GM13977 (cell line): ENCODE measurements at places on chromosomes 7 and 10.

DNA sequence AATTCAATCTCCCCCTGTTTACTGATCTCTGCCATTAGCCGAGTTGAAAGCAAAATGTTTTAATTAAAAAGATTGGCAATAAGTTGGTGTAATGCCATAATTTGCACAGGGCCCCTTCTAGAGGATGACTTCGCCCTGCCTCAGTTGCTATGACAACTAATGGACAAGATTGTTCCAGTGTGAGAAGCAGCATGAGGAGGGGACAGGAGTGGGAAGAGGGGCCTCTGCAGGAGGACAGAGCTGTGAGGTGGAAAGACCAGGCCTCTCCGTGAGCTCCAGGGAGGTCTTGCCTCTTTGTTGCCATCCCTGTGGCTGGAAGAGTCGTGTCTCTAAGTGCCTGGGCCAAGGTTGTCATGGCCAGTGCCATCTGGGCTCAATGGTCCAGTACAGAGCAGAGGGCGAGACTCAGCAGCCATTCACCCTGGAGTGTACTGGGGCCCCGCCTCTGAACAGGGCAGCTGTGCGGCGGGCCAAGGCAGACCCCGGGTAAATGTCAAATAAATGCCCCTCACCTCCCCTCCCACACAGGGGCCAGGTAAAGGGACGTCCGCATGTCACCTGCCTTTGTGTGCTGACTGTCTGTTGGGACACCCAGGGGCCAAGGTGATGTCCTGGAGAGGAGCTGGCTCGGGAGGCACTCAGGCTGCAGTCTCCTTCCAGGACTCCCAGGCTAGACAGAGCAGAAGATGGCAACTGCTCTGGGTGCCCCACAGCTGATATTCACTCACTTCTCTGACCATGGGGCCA lies 97.0 kb upstream of the RET start:
- DNase-seq = no peak

- DNase-seq = no peak
These were observed 383.2 kb upstream of the ZMIZ1 start for GRCh38 chr10:78685466-78686103.

DNA sequence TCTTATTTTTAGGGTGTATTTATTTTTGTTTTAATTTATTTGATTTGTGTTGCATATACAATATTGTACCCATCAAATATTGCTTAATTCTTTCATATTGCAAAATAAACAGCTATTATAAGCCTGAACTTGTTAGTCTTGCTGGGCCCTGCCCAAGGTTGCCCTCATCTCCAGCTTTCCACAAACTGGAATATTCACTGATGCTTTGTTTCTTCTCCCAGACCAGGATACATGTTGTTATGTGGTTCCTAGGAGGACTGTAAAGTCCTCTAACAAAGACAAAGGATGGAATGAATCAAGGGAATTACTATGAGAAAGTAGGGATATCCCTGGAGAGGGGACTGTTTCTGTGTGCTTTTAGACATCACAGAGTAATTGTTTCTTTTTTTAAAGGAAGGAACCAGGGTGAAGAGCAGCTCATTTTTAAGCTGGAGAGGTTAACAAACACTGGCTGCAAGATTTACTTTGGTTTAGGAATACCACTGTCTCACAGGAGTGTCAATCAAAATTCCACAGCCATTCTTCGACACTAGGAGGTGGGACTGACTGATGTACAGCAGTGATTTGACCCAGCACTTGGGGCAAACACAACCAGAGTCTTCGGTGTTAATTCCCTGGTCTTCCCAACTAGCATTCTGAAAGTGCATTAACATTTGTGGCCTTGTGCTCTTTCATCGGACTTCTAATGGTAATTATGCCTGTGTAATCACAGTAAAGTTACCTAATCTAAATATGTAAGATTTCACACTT lies 14.8 kb upstream of the CD36 start:
- no peak for DNase-seq

DNA sequence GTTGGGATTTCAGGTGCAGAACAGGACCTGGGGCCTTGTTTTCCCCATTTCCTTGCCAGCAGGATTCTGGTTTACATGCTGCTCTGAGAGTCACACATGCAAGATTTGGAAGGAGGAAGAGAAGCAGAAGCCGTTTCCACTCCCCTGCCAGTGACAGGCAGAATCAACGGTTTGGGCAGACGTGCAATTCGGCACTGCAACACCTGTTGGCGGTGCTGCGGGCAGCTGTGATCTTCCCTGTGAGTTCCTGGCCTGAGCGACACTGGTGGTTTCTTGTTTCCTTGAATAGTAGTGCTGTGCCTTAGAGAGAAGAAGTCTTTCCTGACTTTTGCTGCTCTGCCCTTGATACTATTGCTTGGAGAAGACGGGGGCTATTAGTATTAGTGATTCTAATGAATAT lies 1126.2 kb downstream of the TYW1 start:
- DNase-seq = no peak

DNA sequence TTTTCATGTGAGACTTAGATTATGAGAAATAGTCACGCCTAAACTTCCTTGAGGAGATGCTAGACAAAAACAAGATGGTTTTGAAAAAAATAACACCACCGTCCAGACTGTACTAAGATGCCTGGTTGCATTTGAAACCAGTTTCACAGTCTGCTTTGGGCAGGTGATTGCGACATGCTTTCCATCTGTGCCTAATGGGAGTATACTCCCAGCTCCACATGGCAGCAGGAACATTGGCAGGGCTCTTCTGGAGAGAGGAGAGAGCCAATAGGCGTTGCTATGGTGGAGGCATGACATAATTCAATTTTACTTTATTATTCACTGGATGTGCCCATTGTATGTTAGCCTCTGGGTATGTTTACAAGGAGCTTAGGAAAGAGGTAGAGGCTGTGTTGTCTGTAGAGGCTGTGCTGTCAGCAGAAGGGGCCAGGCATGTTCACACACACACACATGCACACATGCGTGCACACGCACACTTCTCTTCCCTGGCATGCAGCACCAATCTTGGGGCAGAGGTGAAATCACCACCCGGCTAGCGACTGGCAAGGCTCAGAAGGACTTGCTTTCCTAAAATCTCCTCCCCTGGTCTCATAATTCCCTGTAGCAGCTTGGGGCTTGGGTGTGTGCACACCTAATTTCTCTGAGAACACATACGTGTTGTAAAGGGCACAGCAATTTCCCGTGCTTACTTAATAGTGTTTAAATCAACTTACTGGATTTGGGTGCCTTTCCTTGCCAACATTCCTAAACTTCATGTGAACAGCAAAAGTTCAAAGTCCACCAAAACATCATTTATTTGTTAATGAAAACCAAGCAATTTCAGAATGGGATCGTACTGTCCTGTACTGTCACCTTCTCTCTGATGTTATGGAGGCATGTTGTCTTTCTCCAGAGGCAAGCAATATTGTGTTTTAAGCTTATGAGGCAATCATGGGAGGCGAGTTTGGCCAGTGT lies 162.1 kb downstream of the TCF7L2 start:
- DNase-seq = no peak

GRCh38 chr10:74453169-74453568 lies 302.1 kb downstream of the ADK start:
- no peak for DNase-seq

DNA sequence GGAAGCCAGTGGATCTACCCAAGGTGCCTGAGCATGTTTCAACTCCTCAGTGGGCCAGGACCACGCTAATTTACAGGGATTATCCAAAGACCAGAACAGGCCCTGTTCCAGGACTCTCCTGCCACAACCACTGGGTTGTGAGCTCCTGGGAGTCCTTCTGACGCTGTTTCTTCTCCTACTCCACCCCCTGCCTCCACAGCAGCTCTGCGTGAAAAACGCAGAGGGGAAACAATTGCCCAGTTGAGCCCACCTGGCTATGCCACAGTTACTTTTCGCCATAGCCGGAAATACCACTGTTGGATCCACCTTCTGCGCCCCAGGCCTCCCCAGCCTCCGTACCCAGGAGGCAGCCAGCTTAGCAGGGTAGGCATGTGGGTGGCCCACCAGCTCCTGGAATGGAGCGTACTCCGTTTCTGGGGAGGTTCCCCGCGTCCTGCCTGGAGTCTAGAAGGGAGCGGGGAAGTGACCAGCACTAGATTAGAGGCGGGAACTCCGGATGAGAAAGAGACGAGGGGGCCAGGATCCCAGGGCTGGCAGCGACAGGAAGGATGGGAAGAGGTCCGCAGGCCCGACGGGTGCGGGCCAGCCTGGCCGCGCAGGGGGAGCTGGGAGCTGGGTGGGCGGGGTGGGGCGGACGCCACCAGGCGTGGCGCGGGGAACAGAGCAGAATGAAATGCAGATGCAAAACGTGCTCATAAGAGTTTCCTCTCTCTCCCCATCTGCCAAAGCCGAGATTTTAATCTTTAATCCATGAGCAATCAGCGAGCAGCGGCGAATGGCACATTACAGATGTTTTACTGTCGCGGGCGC lies 32.1 kb upstream of the PAX2 start:
- DNase-seq = no peak

- no peak for DNase-seq
These were observed 410.8 kb upstream of the PRKCQ start for GRCh38 chr10:6990891-6991290.

DNA sequence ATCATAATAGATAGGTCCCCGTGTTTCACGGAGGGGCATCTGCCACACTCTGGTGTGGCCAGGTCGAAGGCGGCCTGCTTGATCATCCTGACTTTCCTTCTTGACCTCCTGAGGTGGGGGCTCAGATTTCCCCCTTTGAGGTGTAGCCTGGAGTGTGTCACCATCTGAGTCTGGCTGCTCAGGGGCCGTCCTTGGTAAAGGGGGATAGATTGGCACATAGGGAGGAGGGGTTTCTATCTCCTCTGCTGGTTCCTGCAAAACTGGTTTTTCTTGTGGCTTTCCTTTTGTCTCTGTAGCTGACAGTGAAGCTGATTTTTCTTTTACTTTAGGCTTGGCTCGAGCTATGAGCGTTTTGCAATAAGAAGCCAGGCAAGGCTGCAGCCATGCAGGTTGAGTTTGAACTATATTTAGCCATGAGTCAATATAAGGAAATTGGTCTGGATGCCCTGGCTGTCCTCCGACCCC lies 7.1 kb upstream of the ZNF117 start:
- no peak for DNase-seq

DNA sequence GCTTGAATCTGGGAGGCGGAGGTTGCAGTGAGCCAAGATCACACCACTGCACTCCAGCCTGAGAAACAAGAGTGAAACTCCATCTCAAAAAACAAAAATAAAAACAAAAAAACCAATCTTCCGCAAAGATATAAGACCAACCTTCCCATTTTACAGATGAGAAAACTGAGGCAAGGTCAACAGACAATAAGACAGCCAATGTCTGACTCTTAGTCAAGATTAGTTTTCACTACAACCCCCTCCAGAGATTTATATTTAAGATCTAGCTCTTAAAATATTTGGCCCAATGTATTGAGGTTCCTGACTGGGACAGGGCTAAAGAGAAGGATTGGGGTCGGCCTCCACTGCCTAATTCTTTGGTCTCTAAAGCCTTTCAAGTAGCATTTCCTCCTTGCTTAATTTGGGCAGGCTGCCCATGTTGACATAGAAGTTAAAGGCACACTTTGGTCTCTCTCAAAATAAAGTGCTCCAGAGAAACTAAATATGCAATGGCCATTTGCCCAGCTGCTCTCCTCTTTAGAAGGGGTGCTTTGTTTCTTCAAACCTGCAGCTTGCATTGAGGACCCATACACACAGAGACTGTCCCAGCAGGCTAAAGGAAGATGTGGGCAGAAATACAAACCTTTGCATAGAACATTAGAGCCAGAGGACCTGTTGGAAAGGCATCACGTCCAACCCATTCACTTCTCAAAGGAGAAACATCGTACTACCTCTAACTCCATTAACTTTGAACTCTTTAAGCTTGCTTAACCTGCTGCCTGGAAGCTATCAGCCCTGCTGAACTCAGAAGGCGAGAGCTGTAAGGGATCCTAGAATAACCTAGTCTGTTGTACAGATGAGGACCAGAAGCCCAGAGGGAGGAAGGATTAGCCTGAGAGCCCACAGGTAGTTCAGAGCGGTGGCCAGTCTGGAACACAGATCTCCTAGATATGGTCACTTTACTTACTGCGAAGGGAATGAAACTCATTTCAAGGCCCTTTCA lies 3.9 kb downstream of the TECTB start:
- DNase-seq = no peak

DNA sequence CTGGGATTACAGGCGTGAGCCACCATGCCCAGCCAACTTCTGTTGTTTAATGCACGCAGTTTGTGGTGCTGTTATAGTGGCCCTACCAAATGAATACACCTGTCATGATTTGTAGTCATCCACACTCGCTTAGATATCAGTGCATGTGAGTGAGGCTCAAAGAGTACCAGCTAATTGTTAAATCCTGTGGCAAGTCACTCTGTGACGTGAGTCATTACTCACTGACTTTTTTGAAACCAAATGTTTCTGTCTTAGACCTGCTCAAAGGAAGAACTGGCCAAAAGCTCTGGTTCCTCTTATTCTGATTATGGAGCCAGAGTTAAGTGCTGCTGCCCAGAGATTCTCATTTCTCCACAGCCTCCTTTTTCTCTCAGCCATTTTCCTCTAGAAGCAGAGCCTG lies 109.4 kb downstream of the PRKAG2 start:
- no peak for DNase-seq

- DNase-seq = no peak
These were observed 101.6 kb downstream of the SORBS1 start for GRCh38 chr10:95459446-95460045.

- DNase-seq = no peak
These were observed 186.2 kb downstream of the MACC1 start for GRCh38 chr7:20030915-20031362.

- no peak for DNase-seq
These were observed 11.4 kb downstream of the CDHR3 start for GRCh38 chr7:105974471-105974870.

- DNase-seq = no peak
These were observed 1148.0 kb upstream of the CELF2 start for GRCh38 chr10:9869606-9870176.

DNA sequence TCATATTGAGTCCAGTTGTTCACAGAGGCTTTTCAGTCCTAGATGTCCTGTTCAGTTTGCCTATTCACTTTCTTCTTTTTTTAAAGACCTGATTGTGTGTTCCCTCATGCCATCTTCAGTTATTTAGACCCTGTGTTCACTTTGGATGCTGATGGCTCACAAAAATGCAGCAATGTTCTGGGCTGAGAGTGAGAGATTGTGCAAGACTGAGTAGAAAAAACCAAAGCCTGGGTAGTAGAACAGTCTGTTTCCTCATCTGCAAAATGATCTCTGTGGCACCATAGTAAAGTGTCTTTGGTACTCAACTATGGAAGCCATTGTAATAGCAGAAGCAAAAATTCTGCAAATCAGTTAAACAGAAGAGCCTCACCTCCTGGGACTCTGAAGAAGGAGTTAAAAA lies 43.2 kb downstream of the AKR1B1 start:
- DNase-seq = no peak
